GM03348 (cell line): ENCODE measurements at places on chromosomes 2 and 18.
A peak's percentile ranks its signal among the peaks of the same experiment; 100 is the strongest.

DNA sequence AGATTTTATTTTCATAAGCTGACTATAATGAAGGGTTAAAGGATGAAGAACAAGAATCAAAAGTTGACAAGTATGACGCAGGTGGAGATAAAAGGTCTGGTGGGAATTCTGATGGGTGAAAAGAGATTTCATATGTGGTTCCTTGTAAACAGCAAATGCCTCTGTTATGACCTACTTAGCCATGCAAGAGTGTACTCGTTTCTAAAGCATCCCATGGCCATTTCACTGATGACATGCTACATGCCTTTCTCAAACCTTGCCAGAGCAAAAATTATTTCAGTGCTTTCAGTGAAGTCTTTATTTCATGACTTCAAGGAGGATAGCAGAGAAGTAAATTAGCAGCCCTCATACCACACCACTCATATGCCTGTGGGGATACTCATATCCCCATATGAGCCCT, 71.7 kb downstream of the FEZ2 start:
- no peak for DNase-seq

DNA sequence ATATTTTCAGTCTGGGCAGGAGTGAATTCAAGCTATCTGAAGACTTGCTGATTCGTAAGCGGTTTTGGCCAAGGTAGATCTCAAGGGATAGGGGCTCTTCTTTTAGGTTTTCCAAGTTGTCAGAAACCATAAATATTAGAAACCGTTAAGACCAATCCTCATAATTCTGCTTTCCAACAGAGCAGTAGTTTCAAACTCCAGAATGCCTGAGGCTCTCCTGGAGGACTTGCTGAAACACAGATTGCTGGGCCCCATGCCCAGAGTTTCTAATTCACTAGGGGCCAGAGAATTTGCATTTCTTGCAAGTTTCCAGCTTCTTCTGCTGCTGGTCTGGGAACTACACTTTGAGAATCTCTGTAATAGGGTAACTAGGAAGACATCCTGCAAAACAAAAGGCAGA, 1855.7 kb upstream of the CELF4 start:
- no peak for DNase-seq

- peak; percentile 74 for DNase-seq
Measured at GRCh38 chr2:133972786-133973185, 281.1 kb upstream of the MGAT5 start.

DNA sequence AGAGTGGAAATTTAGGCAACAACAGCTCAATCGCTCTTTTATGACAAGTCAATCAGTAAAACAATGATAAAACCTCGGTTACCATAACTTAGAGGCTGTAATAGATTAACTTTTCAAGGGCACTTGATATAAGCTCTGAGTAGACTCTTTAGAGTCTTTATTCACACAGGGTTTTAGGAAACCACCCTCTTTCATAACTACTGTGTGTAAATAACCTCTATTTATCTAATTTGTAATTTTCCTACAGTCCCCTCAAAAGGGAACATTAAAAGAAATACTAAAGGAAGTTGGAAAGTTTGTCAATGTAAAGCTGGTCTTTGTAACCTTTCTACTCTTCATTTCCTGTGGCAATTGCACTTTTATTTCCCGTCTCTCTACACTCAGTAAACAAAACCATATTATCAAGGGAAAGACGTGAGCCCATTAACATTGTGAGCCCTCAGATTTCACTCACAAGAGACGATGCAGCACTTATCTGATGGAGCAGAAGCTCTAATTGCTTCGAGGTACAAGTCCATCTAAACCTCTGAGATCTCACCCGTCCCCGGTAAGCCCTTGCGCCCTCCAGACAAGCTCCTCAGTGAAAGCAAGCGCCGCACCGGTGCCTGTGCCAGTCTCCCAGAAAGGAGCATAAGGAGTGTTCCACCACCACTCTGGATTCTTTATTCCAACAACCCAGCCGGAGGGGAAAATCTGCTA, 1.1 kb upstream of the HOXD1 start:
- DNase-seq = peak; percentile 53

DNA sequence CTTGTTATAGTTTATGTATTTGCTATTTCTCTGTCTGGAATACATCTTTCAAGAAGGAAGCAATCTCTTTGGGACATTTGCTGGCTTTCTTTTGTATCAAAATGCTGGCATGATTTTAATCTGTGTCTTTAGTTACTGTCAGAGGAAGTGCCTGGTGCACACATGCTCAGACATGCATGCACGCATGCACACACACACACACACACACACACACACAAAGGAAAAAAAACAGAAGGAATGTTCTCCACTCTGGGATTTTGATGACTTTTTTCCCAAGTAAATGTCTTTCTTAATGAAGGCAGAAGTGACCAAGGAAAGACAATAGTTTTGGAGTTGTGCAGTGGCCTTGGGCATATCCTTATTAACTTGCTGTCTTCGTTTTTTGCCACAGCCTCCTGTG, 6.7 kb downstream of the GNAL start:
- no peak for DNase-seq

- no peak for DNase-seq
Measured at GRCh38 chr18:8400193-8400752, 209.0 kb upstream of the RAB12 start.

DNA sequence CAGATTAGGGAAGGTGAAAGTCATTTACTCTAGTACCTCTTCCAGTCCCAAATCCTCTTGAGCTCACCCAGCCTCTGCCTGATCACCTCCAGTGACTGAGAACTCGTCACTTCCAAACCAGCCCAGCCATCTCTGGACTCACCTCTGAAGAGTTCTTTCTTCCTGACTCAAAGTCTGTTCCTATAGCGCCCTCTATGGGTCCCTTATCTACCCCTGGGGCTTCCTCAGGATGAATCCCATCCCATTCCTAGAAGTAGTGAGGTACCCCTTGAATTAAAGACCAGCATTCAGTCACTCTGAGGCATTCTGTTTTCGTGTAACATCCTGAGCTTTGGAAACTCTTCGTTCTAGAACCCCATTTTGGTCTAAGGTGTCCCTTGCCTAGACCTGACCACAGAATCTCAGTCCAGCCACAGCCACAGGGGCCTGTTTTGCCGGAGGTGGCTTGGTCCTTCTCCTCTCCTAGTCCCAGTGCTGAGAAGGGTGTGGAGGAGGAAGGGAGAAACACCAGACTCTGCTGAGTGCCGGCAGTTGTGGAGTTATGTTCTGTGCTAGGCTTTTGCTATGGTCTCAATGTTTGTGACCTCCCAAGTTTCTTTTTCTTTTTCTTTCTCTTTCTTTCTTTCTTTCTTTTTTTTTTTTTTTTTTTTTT, 32.7 kb downstream of the SIX3 start:
- peak; percentile 62 for DNase-seq

DNA sequence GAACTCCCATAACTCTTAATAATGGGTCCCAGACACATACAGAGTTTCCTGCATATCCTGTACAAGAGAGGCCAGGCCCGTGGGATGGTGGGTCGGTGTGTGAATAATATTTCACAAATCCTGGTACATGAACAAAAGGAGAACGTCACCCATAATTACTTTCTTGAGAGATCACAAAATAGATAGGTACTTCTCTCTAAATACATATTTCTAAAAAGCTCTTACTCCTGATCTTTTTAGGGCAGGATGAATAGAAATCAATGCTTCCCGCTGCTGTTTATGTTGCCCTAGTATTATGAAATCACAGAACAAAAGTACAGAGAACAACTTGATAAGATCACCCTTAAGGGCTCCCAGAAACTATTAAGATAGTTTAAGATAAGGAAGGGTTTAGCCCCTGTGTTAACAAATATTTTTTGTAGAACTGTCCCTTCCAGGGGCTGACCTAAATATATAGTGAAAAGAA, 5.4 kb downstream of the IRS1 start:
- DNase-seq = no peak

DNA sequence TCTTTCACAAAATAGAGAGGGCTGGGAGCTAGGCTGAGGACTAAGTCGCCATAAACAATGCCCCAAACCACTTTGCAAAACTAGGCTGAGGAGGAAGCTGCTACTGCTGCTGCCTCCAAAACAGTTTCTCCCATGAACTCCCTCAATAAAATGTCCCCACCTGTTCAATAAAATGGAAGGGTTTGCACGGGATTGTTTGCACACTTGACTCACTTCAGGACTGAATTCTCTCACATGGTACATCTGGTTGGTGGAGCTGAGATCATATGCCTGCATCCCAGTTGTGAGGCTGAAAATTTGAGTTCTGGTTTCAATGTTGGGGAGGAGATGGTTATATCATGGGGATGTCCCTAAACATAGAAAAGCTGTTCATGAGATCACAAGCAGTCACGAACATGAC, 26.5 kb downstream of the NCKAP5 start:
- no peak for DNase-seq

DNA sequence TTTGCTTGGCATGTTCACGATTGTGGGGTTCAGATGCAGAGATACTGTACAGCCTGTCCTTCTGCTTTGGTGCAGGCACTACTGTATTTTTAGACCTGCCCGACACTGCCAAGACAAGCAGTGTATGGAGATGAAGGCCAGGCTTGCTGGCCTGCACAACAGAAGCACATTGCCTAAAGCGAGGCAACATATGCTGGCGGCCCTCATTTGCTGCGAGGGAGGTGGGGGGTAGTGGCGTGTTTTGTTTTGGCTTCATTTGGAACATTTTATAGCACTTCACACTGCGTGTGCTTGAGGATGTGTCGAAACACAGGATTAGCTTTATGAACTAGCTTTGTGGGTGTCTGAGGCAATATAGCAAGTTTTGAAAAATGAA, 27.0 kb downstream of the TMEM182 start:
- no peak for DNase-seq

DNA sequence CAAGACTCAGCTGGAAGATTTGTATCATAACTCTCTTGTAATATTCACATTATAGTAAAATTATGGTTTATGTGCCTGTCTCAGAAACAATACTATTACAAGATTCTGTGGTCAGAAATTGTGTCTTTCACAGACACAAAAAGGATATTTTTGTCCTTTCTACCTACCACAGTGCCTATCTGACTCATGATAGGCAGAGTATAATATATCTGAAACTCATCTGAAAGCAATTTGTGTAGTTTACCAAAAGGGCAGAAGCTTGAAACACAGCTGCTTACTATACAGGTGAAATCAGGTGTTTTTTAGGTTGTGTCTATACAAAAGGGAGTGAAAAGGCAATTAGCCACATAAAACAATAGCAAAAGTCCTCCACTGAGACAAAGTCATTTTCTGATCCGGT, 10.9 kb downstream of the TMEM200C start:
- no peak for DNase-seq

DNA sequence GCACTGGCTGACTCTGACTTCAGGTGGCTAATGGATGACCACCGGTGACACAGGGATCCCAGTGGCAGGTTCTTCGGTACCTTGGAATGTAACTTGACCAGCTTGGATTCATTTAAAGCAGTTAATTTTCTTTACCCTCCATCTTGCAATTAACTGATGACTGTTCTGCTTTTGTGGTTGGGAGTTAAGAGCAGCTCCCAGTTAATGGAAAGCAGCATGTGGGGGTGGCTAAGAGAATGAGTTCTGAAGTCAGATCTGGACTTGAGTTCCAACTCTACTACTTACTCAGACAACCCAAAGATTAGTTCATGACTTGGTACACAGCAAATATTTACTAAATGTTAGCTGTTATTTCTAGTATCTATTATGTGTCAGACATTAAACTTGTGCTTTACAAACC, 58.5 kb downstream of the FAM228A start:
- no peak for DNase-seq

GRCh38 chr2:170842785-170843184, 26.1 kb downstream of the GAD1 start:
- DNase-seq = peak; percentile 49

DNA sequence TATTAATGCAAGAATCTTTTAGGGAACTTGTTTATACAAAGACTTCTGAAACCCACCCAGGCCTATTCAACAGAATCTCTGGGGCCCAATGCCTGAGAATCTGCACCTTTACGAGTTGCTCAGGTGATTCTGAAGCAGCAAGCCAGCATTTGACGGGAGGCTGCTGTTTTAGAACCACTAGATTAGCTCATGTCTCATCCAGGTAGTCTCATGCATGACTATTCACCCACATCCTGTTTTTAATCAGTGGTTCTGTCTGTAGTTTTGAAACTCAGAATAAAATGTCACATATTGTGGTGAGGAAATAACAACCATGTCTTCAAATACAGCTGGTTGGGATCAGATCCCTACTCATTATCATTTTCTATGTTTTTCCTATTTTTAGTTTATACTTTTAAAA, 39.5 kb downstream of the CYTIP start:
- DNase-seq = peak; percentile 16

- no peak for DNase-seq
Measured at GRCh38 chr2:198045227-198045626, 240.8 kb downstream of the PLCL1 start.

DNA sequence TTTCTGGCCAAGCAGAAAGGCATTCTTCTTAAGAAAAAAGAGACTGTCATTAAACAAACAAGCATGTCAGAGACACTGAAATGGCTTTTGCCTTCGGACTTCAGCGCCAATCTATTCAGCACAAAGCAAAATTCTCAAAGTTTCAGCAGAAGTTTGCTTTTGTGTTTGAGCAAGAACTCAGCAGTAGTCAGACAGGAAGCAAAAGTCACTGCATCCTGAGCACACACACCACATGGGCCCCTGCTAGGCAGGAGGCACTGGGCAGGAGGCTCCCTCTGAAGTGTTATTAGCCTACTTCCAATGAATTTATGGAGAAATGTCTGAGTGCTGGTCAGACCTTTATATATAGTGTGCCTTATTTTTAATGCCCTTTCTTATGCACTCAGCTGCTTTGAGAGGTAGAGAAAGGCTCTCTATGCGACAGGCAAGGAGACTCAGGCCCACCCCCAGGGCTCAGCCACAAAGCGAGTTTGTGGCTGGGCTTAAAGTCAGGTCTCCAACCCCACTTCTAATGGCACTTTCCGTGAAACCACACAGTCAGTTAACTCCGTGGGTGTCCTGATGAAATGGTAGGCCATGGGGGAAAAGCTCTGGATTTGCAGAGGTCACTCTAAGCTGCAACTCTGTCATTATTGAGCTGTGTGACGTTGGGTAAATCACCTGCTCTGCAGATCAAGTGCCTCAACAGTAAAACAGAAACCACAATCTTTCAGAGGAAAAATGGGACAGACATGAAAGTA, 161.0 kb upstream of the TMEM200C start:
- peak; percentile 68 for DNase-seq

DNA sequence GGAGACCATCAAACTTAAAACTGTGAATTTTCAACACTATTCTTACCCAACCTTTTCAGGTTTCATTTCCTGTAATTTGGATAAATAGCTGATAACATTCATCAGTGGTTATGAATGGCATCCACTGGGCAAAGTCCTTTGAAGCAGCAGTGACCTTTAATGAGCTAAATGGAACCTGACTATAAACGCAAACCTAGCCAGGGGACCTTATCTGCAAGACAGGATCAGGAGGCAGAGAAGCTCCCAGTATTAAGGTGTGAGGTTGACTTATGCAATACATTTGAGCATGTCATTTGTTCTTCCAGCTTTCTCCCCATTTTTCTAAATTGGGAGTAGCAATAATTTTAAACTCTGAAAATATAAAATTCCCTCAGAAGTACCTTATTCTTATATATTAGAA, 38.4 kb downstream of the CREG2 start:
- DNase-seq = no peak

GRCh38 chr2:236642125-236642524, 72.5 kb downstream of the ACKR3 start:
- DNase-seq = no peak
